ENCODE measurements at places on chromosomes 7 and 10.

- DNase-seq, result no peak
Measured at GRCh38 chr7:120028636-120029035, 244.3 kb upstream of the KCND2 start.

GRCh38 chr7:24560772-24561171, 12.5 kb upstream of the PALS2 start:
- no peak for DNase-seq

DNA sequence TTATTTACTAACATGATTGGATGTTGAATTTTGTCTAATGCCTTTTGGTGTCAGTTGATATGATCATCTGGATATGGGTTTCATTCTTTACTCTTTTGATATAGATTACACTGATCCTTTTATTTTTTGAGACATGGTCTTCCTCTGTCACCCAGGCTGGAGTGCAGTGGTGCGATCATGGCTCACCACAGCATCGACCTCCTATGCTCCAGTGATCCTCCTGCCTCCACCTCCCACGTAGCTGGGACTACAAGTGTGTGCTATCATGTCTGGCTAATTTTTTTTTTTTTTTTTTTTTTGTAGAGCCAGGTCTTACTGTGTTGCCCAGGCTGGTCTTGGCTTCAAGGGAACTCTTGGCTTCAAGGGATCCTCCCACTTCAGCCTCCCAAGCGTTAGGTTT, 27.1 kb downstream of the BMS1 start:
- no peak for DNase-seq

DNA sequence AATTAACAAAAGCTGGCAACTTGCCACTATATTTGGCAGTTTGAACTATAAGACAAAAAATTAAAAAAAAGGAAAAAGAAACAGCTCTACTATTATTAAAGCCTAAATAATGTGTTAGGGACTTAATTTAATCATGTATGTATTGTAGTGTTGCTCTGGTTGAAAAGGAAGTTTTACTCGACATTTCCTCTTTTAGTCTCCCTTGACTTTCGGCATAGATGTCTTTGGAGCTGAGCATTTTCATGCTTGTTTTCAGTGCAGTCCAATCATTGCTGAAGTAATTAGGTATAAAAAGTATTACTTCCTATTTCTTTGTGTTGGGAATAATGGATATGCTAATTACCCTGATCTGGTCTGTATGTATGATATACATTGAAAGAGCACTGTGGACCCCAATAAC, 216.8 kb upstream of the KLF6 start:
- DNase-seq, result no peak

DNA sequence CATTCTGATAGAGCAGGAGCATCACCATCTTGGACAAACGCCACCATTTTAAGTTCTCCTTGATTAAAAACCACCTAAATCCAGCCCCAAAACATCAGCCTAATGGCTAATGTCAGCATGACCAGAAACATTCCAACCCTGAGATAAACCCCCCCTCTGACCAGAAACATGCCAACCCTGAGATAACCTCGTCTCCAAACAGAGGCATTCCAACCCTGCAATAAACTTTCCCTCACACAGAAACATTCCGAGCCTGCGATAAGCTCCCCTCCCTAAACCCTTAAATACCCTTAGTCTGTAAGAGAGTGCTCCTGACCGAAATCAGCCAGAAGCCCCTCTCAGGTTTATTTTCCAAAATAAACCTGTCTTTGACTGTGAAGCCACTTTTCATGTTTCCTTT, 76.5 kb downstream of the ADARB2 start:
- no peak for DNase-seq

DNA sequence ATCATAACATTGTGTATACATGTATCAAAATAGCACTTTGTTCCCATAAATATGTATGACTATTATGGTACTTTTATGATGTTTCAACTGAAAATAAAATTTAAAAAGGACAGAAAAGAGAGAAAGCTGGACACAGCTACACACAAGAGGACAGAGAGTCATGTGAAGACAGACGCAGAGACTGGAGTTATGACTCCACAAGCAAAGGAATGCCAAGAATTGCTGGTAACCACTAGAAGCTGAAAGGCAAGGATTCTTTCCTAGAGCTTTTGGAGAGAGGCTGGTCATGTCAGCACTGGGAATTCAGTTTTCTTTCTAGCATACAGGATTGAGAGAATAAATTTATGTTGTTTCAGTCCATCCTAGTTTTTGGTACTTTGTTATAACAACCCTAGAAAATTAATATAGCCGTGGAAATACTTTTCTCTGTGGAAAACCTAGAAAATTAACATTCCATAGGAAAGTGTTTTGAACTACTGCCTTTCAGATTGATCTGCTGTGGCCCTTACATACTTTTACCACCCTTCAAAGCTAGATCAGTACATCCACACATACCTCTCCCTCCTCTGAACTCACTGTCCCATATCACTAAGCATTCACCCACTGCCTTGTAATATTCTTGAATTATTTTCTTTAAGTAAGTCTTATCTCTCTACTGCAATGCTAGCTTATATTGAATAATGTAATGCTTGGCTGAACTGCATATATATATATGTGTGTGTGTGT, 575.3 kb downstream of the IPMK start:
- DNase-seq, result no peak

DNA sequence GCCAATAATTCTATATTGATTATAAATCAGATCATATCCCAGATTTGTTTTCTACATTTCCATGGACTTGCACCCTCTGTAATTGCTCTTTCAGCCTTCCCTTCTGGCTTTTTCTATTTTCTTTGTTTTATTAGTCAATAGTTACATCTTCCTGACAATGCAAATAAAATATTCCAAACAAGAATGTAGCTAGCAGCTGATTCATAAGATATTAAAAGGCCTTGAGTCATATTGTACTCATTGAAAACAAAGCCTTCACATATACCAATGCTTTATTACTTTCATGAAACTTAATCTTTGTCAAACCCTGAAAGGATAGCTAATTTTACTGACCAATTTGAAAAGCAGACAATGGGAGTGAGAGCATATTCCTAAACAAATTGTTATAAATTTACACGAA, 10.7 kb upstream of the SFMBT2 start:
- no peak for DNase-seq

- no peak for DNase-seq
Measured at GRCh38 chr7:26860361-26860760, 4.0 kb downstream of the SKAP2 start.

- no peak for DNase-seq
Measured at GRCh38 chr7:155992538-155992937, 180.3 kb upstream of the SHH start.

DNA sequence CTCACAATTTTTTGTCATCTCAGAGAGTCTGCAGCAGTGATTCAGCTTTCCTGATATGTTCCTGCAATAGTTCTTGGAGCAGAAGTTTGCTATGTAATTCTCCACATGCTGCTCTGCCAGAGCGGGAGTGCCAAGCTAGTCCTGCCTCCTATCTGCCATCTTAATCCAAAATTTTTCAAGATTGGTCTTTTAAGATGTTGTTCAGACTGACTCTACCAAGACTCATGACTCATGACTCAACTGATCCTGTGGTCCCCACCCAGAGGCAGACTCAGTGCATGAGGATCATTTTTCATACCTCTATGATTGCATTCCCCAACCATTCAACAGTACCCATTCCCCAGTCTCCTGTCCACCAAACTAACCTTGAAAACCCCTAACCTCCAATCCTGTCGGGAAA, 470.8 kb downstream of the INHBA start:
- DNase-seq, result no peak

- DNase-seq, result no peak
Measured at GRCh38 chr7:76326646-76327233, 24.3 kb downstream of the HSPB1 start.

- no peak for DNase-seq
Measured at GRCh38 chr7:159060440-159060839, 84.2 kb downstream of the VIPR2 start.

GRCh38 chr7:21497072-21497471, 45.8 kb upstream of the DNAH11 start:
- DNase-seq, result no peak

GRCh38 chr10:56586461-56586891, 225.4 kb upstream of the ZWINT start:
- no peak for DNase-seq

- DNase-seq, result no peak
Measured at GRCh38 chr10:124129471-124129870, 36.1 kb upstream of the CHST15 start.

DNA sequence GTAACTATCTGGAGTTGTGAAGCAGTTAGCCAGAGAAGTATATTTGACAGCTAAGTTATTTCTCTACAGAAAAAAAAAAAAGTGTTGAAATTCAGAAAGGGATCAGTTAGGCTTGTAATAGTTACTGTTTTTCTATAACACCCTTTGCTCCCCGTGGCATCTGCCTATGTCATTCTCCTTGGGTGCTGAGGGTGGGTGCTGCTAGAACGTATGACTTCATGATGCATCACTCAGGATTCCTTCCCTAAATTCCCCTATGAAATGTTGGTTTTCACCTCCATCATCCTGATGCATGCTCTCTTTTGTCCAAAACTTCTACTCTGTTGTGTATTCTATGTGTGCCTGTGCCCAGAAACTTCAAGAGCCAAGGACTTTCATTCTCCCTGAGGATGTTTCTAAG, 536.4 kb downstream of the GRM8 start:
- DNase-seq, result no peak

DNA sequence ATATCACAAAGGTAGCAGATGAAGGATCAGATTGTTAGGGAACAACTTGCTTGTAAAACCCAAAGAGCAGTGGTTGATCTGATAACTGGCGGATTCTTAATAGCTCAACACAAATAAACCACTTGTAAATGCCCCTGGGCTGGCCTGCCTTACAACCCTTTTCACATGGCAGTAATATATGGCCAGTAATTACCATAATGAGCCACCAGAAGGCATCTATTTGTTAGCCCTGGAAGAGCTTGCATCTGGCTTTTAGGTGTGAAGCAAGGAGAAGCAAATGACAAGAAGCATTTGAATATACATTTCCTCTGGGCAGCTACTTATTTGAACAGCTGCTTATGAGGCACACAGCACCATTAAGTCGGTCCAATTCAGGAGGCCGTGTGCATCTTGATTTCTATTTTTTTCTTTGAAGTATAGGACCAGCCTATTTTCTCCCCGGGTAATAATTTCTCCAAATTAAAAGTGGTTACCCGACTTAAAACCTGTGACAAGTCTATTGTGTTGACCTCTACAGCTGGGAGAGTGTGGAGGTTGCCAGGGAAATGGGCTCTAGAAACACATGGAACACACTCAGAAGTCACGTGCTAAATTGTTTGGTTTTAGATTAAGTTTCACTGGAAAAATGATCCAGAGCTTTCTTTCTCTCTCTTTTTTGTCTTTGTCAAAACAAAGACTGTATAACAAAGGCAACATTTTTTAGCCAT, 113.4 kb downstream of the SEM1 start:
- peak; percentile 53 for DNase-seq

DNA sequence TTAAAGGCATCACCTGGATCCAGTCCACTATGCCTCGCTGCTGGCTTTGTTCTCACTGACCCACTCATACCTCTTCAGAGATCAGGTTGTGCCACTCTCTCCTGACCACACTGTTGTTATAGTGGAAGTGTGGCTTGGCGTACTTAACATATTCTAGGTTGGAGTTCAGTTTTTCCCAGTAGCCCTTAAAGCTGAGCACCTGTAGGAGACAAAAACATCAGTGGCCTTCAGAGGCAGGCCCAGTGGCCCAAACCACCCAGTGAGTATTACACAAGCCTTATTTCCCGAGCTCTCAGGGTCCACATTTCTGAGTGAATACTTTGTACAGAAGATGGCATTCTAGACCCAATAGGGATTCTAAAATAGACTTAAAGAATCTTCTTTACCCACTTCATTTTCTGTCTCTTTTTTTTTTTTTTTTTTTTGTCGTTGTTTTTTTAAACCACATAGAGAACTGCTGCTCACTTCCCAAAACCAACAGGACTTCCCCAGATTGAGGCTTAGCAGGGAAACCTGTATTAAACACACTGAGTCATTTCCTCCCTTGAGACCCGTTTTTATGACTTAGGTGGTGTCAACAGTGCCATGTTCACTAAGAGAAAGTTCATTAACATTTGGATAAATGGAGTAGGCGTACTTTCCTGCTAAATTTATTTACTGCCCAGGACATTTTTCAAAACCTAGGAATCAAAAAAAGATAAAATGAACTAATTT, 85.8 kb downstream of the GSAP start:
- no peak for DNase-seq

DNA sequence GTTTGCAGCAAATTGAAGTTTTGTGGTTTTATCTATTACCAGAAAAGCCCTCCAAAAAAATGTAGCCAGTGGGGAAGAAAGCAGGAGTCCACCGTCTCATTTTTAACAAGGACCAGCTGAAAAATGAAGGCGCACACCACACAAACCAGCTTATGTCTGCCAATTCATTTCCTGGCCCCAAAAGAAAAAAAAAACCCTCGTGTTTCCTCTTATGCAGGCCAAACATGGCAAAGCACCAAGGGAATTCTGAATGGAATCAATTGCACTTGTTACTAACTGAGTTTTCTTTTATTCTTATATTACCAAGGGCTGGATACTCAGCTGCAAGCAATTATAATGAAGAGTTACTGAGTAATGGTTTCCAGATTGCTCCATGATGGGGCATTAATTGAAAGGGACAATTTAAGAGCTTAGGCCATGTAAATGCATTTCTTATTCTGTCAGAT, 428.3 kb upstream of the NPVF start:
- no peak for DNase-seq
